ENCODE measurements at places on chromosomes 4 and X.

- no peak for DNase-seq
These were observed 228.2 kb downstream of the ADGRA3 start for GRCh38 chr4:22287631-22288030.

GRCh38 chr4:6591313-6591712 is 16.3 kb downstream of the MAN2B2 start:
- DNase-seq: no peak

DNA sequence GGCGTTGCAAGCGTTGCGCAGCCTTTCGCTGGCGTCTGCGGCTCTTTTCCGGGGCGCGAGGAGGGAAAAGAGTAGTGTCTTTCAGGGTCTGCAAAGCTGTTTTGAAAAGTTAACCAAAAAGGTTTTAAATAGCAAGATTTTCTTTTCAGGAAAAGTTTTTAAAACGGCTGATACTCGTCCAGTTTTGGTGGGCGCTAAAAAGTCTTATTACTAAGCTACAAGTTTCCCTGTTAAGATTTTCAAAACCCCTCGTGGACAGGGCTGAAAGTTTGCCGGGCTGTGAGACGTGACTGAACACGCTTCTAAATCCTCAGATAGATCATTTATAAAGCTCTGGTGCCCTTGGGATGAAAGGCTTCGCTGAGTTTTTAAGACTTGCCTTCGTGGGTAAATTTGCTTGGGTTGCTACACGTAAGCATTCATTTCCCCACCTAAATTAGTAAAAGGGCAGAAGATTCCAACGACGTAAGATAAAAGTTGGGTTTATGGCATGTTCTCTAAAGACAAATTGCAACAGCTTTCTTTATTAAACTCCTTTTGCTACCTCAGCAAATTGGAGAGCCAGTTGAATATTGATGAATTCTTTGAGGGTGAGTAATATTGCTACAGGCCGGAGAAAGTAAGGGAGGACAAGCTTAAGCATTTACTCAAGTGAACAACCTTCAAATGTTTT is 91.5 kb downstream of the HPRT1 start:
- no peak for DNase-seq

DNA sequence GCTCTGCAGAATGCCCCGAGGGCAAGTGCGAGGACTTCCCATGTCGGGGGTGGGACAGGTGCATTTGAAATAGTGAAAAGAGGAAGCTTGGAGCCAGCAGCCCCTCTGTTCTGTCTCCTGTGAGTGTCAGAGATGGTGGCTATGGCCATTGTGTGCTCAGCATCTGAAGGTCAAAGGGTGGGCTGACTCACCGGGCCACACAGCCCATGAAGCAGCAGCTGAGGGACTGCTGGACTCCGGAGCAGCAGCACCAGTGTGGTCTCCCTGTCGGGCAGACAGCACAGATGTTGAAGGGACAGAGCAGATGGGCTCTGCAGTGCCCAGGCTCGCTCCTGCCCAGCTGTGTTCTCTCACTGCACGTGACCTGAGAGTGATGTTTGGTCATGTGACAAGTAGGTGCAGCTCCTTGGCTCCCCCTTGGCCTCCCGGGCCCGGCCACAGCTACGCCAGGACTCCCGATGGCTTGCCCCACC is 53.5 kb downstream of the TBC1D14 start:
- DNase-seq: no peak

DNA sequence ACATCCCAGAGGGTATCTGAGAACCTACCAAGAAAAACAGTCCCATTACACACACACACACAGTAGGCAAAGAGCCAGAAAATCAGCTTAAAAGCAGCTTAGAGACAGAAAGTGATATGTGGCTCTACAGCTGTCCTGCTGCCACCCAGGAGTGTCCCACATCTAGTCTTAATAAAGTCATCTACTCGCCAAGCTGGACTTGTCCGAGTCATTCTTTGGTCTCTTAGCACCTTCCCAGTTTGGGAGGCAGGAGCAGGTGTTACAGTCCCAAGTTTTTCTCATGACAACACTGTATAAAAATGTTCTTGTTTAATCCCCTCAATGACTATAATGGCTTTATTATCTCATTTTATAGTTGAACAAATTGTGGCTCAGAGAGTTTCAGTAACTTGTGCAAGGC is 252.5 kb upstream of the CASK start:
- no peak for DNase-seq

DNA sequence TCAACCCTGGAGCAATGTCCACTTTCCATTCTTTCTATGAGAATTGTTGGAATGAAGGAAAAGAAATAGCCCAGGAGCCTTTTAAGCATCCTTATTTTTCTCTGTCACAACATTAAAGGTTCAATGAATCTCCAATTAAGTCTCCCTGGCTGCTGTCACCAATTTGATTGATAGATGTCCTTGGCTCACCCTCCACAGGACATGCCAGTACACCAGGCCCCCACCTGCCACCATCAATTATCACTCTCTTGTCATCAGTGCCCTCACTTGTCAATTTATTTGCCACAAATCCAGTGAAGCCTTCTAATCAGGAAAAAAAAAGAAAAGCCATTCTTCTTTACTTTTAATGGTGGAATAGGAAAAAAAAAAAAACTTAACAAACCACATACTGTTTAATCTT is 453.6 kb downstream of the CENPC start:
- DNase-seq: no peak

- DNase-seq: no peak
These were observed 104.5 kb downstream of the SCD5 start for GRCh38 chr4:82694046-82694445.

DNA sequence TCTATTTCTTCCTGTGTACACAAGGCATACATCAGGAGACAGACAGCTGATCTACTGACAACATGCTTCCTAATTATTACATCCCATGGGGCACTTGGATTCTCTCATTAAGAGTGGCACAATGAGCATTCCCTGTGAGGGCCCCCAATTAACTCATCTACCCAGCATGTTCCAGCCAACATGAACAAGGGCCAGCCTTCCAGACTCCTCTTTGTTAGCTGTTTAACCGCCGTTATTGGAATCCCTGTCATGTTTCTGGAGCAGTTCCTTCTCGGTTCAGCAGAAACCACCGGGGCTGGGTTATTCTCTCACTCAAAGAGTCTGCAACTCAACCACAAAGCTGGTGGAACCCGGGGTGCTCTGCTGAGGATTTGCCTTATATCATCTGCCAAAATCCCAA is 9.9 kb upstream of the GPM6B start:
- DNase-seq: no peak

GRCh38 chr4:134879019-134879418 is 677.4 kb upstream of the PABPC4L start:
- no peak for DNase-seq

- DNase-seq: no peak
These were observed 315.4 kb upstream of the GRIA3 start for GRCh38 chrX:122868631-122869030.

DNA sequence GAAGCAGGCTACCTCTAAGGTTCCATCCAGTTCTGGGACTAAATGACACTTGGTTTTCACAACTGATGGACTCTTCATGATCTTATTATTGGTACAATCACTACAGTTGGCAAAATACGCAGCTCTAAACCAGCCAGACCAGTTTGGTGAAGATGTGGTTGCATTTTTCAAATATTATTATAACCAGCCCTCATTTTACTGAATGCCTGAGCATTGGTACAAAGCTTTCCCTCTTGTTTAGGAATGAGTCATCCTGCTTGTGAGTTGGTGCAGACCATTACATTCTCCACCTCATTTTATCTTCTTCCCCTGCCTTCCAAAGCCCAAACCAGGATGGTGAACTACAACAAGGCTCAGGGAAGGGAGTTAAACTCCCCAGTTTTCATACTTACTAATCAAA is 223.1 kb downstream of the KDR start:
- no peak for DNase-seq

DNA sequence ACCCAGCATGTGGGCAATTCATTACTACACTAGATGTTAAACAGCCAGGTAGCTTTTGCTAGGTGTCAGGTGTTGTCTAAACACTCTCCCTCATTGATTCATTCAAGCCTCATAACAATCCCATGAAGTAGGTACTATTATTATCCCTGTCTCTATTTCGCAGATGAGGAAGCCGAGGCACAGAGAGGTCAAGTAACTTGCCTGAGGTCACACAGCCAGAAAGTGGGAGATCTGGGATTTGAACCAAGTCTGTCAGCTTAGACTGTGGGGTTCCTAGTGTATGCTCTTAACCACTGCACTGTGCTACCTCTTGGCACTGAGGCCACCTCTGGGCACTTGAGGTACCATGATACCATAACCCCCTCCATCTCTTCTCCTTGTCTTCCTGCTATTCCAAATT is 17.4 kb upstream of the XPNPEP2 start:
- DNase-seq: no peak

- peak; percentile 65 for DNase-seq
These were observed 190.8 kb downstream of the TSPAN5 start for GRCh38 chr4:98467627-98468072.

GRCh38 chr4:183639291-183639690 is 19.7 kb downstream of the RWDD4 start:
- DNase-seq: no peak

- DNase-seq: no peak
These were observed 1.7 kb upstream of the SPARCL1 start for GRCh38 chr4:87530868-87531267.

GRCh38 chrX:85569686-85570085 is 190.2 kb upstream of the POF1B start:
- DNase-seq: no peak

GRCh38 chr4:3498901-3499510 is 33.2 kb downstream of the LRPAP1 start:
- DNase-seq: no peak

DNA sequence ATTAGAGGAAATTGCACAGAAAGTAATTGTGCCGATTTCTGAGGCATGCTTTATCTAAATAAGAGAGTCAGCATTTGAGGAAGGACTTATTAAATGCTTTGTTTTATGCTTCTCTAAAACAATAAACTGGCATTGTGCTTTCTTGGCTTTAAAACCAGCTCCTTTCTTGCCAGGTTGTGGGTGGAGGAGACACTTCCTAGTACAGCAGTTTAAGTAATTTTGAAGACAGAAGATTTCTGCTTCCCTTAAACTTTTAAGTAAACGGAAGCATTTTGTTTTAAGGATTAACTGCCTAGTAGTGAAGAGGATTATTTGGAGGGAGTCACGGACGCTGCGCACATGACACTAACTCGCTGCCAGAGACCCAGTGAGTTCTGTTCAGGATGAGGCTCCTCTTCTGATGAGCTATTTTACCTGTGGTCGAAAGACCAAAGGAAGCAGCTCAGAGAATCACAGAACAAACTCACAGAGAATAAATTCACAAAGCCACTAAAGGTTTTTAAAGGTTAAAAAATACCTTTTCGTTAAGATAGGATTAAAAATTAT is 169.5 kb downstream of the TLL1 start:
- DNase-seq: no peak

- no peak for DNase-seq
These were observed 16.3 kb downstream of the CD99 start for GRCh38 chrX:2707334-2707760.

DNA sequence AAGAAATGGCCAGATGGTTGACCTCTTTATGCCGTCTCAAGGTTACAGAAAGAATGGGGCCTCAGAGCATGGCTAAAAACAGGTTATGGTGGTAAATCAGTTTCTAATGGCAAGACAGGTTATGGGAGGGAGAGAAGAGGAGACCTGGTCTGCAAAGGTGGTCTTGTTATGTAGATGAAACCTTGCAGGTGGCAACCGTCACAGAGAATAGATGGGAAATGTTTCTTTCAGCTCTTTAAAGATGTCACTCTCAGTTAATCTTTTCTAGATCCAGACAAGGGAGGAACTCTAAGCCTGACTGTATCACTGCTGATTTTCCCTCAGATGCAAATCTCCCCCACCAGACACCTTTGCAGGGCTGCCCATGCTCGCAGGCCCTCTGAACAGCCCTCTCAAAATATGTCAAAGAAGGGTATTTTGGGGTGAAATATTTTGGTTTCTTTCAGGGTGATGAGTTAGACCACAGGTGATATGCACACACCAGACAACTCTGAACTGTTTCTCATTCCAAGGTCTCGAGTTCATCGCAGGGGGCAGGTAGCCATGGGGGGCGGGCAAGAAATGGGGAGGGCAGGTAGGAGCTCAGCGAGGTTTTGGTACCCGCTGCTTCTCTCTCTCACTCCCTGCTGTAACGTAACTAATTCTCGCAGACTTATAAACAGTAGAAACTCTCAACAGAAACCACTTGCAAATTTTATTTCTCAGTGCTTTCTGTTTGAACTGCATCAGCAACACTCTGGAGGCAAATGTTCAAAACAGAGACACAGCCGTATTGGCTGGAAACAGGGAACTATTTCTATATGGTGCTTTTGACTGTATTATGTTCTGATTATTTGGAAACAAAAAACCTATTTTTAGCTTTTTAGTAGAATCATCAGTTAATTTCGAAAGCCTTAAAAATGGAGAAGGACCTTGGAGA is 32.4 kb downstream of the CASP3 start:
- no peak for DNase-seq

GRCh38 chr4:28675582-28675981 is 1814.9 kb downstream of the STIM2 start:
- no peak for DNase-seq

DNA sequence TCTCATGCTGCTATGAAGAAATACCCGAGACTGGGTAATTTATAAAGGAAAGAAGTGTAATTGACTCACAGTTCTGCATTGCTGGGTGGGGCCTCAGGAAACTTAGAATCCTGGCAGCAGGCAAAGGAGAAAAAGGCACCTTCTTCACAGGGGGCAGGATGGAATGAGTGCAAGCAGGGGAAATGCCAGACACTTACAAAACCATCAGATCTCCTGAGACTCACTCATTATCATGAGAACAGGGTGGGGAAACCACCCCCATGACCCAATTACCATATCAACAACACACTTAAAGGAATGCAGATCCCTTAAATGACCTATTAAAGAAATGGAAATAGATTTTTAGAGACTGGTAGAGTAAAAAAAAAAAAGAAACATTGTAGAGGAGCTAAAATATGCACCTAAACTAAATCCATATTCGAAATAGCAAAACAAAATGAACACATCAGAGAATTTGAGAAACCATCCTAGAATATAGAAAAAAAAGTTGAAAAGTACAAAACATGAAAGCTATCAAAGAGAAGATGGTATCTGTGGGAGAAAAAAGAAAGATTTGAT is 104.3 kb upstream of the UGT8 start:
- no peak for DNase-seq

- DNase-seq: no peak
These were observed 186.1 kb upstream of the CASK start for GRCh38 chrX:42109428-42109827.

GRCh38 chr4:153785910-153786721 is 2.8 kb downstream of the SFRP2 start:
- no peak for DNase-seq

DNA sequence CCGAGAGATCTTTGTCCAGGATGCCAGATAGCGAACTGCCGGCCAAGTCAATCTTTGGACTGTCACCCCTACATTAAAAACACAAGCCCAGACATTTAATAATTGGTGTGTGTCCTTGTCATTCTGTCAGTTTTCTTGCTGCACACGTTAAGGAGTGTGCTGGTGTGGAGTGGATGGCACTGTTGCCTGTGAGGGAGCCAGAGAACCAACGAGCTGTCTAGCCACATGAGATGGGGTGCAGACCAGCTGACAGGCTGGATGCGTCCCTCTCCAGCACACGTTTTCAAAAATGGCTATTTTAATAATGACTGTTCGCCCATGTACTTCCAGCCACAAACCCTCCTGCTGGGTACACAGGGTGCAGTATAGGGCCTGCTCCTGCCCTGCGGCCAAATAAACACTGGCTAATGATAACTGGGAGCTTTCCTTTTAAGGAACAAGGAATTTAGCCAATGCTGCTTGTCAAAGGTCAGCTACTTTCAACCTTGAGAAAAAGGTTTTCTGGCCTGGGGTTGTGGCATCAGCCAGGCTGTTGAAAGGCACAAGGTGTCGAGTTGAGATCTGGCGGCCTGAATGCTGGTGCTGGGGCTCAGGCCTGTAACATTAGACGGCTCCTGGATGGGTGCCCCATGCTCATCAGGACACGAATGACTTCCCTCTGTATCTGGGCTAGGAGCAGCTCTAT is 54.0 kb upstream of the MAP3K15 start:
- no peak for DNase-seq

All from right renal pelvis (tissue), 4 donors.